ENCODE measurements at places on chromosomes 3 and 15.

DNA sequence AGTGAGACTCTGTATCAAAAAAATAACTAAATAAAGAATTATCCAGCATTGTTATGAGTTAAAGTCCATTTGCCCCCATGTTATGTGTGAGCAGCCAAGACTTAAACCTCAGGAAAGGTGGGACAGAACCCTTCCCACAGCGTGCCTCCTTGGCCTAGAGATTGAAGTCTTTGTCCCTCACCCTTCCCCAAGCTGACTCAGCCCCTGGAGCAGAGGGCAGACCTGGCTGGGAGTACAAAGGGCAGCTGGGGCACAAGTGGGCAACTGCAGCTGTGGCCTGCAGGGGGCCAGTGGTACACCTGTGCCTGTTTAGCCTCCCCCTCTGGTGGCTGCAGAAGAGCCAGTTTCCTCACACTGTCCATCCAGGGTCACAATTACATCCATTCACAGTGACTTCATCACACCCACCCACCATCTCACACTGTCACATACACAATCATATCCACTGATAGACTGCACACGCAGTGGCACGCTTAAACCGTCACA lies 940 bp upstream of the ACY1 start:
- DNase-seq, result peak; percentile 85

GRCh38 chr3:147324356-147324755 lies 82.0 kb downstream of the ZIC4 start:
- DNase-seq, result no peak

GRCh38 chr3:171378586-171378985 lies 81.6 kb downstream of the TNIK start:
- no peak for DNase-seq

GRCh38 chr3:182349951-182350517 lies 443.3 kb upstream of the ATP11B start:
- DNase-seq, result no peak

- DNase-seq, result no peak
Measured at GRCh38 chr15:63176302-63176701, 13.1 kb upstream of the RAB8B start.

GRCh38 chr15:50116477-50116876 lies 2.6 kb downstream of the ATP8B4 start:
- DNase-seq, result no peak

DNA sequence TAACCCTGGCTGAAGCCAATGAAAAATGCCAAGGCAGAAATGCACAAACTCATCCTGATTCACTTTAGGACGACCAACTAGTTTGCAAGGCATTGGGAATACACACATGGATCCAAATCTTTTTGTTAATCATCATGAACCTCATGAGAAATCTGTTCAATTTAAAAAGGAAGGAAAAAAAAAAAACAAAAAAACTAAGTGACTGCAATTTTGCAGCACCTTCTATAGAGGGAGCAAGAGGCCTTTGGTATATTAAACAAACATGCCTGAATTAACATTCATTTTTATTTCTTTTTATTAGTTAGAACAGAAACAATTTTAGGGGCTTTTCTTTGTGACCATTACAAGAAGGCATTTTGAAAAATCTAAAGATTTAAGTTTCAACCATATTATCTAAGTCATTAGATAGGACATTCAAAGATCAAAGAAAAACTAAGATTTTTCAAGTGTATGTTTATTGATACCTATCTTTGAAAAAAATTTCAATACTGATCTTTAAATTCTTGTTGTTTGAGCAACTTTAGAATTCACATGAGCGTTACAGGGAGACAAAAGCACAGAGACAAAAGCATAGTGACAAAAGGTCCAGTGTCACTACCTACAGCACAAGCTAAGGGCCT lies 182.4 kb downstream of the CBLB start:
- no peak for DNase-seq

DNA sequence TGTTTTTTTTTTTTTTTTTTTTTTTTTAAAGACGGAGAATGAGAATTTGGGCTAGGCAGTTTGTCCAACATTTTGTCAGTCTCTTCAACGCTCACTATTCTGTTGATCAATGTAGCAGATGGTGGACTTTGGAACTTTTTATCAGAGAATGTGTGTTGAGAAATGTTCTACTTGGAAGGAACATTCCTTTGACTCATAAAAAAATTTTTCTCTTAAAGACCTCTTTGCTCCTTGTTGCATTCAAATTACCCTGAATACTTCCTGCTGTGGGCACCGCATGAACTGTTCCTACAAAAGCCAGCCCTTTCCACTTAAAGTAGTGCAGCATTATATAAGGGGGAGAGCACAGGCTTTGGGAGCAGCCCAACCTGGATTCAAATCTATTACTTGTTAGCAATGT lies 182.9 kb downstream of the AKAP13 start:
- no peak for DNase-seq

GRCh38 chr15:99969261-99969920 lies 236.2 kb upstream of the LYSMD4 start:
- peak; percentile 5 for DNase-seq

- DNase-seq, result no peak
Measured at GRCh38 chr15:25739687-25740121, 123.4 kb downstream of the ATP10A start.

- no peak for DNase-seq
Measured at GRCh38 chr3:140177943-140178342, 243.0 kb downstream of the CLSTN2 start.

GRCh38 chr3:34056951-34057390 lies 258.5 kb downstream of the PDCD6IP start:
- DNase-seq, result no peak

- peak; percentile 76 for DNase-seq
Measured at GRCh38 chr3:42071904-42072812, 19.0 kb upstream of the TRAK1 start.

- DNase-seq, result no peak
Measured at GRCh38 chr15:89627256-89627970, 27.9 kb downstream of the KIF7 start.

GRCh38 chr3:127959041-127959440 lies 44.0 kb downstream of the KBTBD12 start:
- DNase-seq, result no peak

- DNase-seq, result no peak
Measured at GRCh38 chr3:142990721-142991120, 10.6 kb upstream of the U2SURP start.

GRCh38 chr3:170635385-170635735 lies 49.5 kb upstream of the SLC7A14 start:
- no peak for DNase-seq

- no peak for DNase-seq
Measured at GRCh38 chr3:141846050-141846433, 30.4 kb upstream of the ATP1B3 start.

GRCh38 chr3:25527801-25528200 lies 99.7 kb downstream of the RARB start:
- DNase-seq, result no peak

DNA sequence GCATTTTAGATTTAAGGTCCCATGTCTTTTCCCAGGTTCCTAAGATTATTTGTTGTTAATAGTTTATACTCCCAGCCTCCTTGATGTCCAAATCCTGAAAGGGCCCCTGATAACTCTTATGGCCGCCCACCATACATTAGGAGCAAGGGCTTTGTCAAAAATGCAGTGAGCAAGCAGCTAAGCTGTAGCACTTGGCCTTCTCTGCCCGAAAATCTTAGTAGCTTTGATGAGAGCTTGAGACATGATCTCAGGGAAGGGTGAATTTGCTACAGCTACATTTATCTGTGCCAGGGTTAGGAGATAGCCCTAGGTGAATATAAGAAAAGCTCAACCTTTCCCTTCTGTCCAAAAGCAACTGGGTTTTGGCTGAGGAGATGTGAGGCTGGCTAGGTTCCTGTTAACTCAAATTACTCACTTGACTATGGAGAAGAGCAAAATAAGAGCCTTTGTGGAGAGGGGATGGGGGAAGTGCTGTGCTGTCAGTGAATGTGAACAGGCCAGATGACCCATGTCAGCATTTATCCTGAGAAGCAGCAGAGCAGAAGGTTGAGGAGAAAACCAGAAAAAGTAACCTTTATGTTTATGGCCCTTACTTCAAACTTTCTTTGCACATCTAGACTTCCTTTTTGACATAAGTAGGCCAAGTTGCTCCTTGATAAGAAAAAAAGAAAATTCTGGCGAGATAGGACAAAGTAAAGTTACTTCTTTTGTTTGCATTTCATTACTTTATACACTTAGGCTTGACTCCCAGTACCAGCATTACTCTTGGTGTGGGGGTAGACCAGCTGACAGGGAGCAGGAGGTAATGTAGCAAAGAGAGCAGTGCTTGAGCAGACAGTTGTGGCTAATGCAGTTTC lies 21.1 kb downstream of the MAPK6 start:
- DNase-seq, result no peak

DNA sequence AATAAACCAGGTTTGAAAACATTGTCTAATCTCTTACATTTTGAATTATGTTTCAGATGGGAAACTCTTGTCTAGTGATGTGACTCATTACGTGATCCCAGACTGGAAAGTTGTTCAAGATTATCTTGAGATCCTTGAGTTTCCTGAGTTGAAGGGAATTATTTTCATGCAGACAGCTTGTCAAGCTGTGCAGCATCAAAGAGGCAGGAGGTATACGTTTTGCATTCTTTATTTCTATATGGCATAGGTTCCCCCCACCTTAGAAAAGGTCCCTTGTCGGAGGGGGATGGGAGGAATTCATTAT lies 1.5 kb downstream of the DIS3L start:
- no peak for DNase-seq

DNA sequence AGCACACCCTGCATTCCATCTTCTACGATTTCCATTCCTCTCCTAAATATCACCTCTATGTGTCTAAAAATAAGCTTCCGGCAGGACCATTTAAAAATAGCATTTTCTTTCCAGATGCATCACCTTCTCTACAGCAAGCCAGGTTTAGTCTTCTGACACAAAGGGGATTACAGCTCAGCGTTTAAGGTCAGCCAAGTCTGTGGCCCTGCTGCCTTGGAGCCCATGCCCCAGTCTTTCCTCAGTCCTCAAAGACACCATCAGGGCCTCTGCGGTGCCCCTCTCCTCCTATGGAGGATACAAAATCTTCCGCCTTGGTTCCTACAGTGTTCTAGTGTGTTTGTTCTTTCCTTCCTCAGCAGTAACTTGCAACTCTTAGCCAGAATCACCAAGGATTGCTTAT lies 3.8 kb downstream of the SELENOS start:
- no peak for DNase-seq

DNA sequence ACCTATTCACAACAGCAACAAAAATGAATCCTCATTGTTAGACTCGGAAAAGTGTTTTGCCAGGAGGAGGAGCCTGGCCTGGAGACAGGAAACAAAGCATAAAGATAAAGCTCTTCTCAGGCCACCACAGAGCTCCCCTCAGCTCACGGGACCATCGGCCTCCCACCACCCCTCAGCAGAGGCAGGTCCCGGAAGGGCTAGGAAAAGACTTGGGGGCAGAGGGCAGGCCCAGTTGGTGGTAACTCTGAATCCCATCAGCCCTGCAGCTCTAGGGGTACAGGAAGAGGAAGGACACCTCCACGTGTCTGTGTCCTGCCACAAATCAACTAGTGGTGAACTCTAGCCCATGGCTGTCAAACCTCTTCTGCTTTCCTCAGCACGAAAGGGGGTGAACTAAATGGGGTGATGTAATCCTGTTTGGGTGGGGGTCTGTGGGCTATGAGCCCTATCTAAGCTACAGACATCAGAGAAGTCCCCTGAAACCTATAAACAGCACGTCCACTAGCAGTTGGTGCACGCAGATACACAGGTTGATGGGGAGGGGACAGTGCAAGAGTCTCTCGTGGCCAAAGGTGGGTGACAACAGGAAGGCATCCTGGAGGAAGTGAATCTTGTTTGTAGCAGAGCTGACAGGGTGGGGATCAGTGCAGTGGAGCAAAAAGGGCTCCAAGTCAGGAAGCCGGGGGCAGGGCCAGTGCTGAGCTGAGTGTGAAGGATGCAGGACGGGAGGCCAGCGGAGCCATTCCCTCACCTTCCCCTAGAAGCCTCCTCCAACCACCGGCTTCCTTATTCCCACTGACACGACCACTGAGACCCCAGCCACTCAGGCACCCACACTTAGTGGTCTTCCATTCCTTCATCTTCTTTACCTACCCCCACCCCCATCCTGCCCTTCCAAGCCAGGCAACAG lies 111.1 kb upstream of the HACD2 start:
- no peak for DNase-seq

- DNase-seq, result no peak
Measured at GRCh38 chr3:142088522-142088921, 60.8 kb downstream of the TFDP2 start.

- no peak for DNase-seq
Measured at GRCh38 chr3:188979248-188979647, 192.5 kb upstream of the TPRG1 start.

GRCh38 chr3:50582083-50582482 lies 12.8 kb downstream of the HEMK1 start:
- no peak for DNase-seq

All from left colon (tissue), 2 donors.